ENCODE measurements at places on chromosomes 7 and 10. TPM values are rescaled to one million over a fixed set of nuclear protein-coding genes. Genes with fewer than 3 reads are reported as not detected.

The SLC16A12 gene
- 1.5 TPM for total RNA-seq

DNA sequence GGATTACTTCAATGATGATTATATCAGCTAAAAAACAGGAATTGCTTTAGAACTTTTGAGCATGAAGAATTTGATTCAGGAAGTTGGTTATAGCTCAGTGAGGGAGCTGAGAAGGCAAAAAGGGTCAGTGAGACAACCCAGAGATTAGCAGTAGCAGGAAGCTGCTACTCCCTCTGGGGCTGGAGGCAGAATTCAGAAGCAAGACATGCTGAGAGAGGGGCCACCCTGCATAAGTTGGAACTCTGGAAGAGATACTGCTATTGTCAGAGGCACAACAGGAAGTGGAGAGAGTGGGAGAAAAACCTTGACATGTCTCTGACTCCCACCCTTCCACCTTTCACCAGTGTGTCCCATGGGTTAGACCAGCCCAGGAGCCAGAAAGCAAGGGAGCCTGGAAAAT is 488.7 kb downstream of the ADRA2A start:
- H3K4me3 ChIP-seq = no peak overlapping the region
- H3K4me1 ChIP-seq = no peaks in the 10 kb centered on the region
- no peaks in the 10 kb centered on the region for H3K36me3 ChIP-seq
- no peaks in the 10 kb centered on the region for H3K27me3 ChIP-seq
- H3K27ac ChIP-seq = no peak overlapping the region

- H3K27me3 ChIP-seq = no peaks in the 10 kb centered on the region
- H3K4me1 ChIP-seq = no peaks in the 10 kb centered on the region
- no peak overlapping the region for H3K27ac ChIP-seq
- H3K4me3 ChIP-seq = no peak overlapping the region
Measured at GRCh38 chr10:132815168-132815857, 29.4 kb upstream of the NKX6-2 start.

- no peak overlapping the region for H3K27ac ChIP-seq
- H3K4me1 ChIP-seq = no peaks in the 10 kb centered on the region
- no peak overlapping the region for H3K4me3 ChIP-seq
- H3K27me3 ChIP-seq = no peaks in the 10 kb centered on the region
Measured at GRCh38 chr7:117124591-117125220, 171.4 kb downstream of the ST7 start.

The SORBS1 gene
- total RNA-seq = 1,038 TPM

GRCh38 chr7:2023877-2024566 is 208.7 kb downstream of the MAD1L1 start:
- no peaks in the 10 kb centered on the region for H3K36me3 ChIP-seq
- peak; percentile 54 for DNase-seq
- H3K27ac ChIP-seq = no peak overlapping the region
- peaks cover 5% of the 10 kb centered on the region for H3K4me1 ChIP-seq
- no peaks in the 10 kb centered on the region for H3K27me3 ChIP-seq
- no peak overlapping the region for H3K4me3 ChIP-seq

The PNLIP gene
- total RNA-seq = not detected

Data from sigmoid colon (tissue), 7 donors.